LNCaP clone FGC (cell line): ENCODE measurements at places on chromosomes 12 and 14.

DNA sequence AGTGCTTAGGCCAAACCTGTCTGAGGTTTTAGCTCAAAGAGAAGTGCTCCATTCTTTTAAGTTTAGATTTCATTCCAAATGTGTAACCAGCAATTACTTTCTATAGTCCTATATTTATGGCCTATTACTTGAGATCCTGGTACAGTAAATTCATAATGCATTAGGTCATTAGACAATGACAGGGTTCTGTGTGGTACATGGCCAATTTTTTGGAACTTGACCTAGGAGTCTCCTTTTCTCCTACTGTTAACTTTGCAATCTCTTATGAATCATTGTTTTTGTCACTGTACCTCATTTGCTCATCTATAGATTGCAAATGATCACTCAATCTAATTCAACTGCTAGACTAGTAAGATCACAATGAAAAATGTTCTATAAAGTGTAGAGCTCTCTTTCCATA is 136.7 kb downstream of the PDE3A start:
- no peak for DNase-seq

GRCh38 chr14:29030121-29030520 is 263.5 kb downstream of the FOXG1 start:
- DNase-seq, result no peak

DNA sequence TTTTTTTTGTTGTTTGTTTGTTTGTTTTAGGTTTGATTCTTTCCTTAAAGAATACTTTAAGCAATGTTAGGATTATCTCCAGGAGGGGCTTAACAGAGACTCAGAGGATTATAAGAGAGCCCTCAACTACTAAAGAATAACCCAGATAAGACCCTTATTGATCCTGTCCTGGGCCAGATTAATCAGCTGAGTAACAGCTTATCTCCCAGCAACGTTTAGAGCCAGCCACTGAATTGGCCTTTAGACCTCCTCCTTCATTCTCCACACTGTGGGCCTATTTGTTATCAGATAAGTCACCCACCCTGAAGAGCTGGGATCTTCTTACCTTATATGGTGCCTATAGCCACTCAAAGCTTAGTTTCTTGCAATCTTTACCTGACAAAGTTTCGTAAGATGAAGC is 71.1 kb downstream of the FIGNL2 start:
- DNase-seq, result no peak

GRCh38 chr12:89844539-89844938 is 135.9 kb upstream of the ATP2B1 start:
- DNase-seq, result no peak

DNA sequence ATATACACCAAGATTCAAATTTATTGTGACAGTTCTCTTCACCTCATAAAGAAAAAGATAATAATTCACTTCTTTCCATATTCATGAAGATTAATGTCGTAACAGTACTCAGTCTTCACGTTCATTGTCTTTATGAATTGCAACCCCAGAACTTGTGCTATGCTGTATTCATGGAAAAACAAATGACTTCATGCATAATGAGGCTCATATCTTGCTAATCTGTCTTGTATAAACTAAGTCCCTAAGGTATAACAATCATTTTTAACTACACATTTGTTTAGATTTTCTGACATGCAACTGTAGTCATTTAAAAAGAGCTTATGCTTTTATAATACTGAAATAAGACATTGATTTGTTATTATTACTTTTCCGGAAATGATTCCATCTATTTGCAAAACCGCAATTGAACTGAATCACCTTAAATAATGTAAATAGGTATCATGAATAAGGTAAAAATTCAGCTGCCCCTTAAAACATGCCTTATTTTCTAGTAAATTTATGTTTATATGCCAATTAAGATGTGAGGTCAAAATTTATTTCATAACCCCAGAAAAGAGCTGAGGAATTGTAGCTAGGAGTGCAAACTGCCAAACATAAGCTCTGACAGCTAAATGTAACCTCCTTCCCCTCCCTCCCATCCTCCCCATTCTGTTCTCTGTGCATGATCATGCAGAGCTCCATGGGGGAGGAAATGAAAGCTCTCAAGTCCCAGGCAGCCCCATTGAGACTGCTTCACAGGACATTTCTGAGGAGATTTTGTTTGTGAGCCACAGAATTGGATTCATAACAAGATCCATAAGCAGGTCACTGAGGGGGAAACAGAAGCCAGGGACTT is 301.6 kb downstream of the ATP23 start:
- DNase-seq, result no peak

DNA sequence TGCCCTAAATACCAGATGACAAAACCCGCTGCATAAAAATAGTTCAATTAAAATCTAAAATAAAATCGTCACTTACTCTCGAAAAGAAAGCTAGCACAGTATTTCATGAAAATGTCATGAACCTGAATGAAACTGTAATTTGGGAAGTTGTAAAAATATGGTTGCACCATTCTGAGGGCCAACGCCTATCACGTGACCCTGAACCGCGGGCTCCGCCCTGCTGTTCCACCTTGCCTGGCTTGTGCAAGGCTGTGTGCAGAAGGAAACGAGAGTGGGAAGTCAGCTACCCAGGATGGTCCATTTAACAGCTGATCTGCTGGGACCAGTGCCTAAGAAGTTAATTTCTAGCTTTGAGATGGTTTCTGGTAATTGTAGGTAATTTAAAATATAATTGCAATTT is 91.7 kb upstream of the BMP4 start:
- DNase-seq, result no peak

DNA sequence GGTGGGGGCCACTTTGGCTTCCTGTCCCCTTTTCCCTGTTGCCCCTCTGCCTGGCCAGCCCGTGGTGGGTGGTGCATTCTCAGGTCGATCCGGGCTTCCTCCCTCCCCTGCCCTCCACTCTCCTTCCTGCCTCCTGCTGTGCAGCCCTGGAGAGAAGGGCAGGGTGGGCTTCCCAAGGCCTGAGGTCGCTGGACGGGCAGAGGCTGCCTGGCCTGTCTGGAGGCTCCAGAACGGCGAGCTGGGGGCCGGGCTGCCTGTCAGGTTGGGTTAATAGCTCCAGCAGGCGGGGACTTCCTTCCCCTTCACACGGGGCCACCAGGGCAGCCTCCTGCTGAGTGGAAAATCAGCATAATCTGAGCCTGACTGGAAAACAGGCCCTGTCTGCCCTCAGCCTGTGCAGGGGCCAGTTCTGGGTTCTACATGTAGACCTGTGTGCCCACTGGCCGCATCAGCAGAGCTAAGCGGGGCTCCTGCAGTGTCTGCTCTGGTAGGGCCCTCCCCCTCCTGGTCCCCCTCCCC is 11.3 kb downstream of the KIF26A start:
- no peak for DNase-seq

DNA sequence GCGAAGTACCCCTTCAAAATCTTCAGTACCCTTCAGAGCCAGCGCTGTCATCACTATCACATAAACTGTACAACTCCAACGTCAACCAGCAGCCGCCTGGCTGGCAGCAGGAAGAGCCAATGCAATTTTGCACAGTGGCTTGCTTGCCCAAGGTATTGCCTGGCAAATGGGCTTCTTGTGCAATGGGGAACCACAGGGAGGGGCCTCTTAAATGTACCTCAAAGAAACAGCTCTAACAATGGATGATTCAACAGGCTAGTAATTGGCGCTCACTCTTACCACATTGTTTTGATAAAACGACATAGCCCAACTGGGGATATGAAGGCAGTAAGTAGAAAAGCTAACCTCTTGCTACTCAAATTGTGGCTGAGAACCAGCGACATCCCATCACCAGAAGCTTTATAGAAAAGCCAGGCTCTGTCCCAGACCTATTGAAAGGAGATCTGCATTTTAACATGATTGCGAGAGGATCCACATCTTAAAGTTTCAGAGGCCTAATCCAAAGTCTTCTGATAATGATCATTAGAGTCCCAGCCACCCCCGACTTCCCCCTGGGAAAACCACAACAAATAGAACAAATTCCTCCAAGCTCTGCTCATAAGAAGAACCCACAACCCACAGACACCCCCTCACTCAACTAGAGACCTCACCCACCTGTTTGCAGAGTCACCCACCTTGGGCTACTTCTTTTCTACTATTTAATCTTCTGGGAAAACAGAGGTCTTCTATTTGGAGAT is 125.3 kb upstream of the HIF1A start:
- no peak for DNase-seq

- no peak for DNase-seq
Measured at GRCh38 chr12:122389677-122390076, 32.8 kb downstream of the CLIP1 start.

DNA sequence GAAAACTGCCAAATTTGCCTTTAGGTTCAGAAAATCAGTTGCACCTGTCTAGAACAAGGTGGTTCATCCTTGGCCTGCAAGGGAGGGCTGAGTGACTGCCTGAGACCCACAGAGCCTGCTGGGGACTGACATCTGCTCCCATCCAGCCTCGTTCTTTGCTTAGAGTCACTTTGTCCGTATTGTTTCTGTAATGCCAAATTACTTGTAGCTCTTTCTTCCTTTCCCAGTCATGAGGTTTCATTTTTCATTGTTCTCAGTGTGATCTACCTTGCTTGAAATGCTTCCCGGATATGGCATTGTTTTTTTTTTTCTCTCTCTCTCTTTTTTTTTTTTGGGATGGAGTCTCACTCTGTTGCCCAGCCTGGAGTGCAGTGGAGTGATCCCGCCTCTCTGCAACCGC is 21.3 kb downstream of the TSPAN9 start:
- DNase-seq, result no peak

DNA sequence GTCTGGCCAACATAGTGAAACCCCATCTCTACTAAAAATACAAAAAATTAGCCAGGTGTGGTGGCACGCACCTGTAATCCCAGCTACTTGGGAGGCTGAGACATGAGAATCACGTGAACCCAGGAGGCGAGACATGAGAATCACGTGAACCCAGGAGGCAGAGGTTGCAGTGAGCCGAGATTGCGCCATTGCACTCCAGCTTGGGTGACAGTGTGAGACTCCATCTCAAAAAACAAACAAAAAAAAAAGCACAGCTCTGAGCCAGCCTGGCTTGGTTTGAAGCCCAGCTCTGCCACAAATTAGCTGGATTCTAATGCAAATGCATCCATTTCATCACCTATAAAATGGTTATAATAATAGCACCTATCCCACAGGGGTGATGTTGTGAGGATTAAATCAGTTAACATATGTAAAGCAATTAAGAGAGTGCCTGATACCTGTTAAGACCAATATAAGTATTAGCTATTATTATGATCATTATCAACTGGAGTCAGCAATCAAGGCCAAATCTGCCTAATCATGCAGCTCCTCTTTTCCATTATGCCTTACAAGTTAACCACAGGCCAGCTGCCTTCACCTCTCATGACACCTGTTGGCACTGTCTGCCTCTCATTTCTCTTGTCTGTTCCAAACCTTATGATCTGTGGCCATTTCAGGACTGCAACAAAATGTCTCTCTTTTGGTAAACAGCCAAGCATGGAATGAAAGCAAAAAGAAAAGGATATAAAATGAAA is 2.1 kb downstream of the GNPTAB start:
- no peak for DNase-seq

DNA sequence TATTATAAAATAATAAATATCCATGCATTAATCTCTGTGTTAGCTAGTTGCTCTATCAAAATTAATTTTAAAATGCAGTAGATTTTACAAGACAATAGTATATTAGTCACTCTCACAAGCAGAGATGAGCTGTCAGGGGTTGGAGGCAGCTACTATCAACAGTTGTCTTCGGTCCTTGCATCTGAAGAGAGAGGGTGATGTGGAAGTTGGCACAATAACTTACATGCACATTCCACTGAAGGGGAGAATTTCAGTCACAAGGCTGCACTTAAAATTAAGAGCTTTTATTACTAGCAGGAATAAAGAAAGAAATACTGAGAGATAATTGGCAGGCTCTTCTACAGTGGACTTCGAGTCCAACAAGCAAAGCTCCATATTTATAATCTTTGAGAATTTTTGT is 166.9 kb upstream of the DCN start:
- DNase-seq, result no peak

- no peak for DNase-seq
Measured at GRCh38 chr12:47832263-47832933, 12.7 kb upstream of the HDAC7 start.

DNA sequence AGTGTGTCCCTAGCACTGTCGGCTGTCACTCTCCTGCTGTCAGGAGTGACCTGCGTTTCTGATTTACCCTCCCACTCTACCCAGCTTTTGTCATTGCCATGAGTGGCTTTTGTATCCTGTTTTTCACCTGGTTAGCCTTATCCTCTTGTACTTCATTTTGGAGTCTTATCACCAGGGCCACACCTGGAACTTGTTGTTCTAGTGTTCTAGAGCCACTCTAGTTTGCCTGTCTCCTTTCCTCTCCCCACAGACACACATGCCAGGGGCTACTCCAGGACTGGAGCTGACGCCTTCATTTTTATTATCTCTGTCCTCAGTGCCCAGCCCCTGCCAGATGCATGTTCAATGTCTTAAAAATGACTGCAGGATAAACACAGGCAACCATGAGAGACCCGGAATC is 34.2 kb downstream of the ZC3H14 start:
- DNase-seq, result no peak

- DNase-seq, result no peak
Measured at GRCh38 chr12:116982791-116983411, 72.2 kb downstream of the FBXW8 start.

DNA sequence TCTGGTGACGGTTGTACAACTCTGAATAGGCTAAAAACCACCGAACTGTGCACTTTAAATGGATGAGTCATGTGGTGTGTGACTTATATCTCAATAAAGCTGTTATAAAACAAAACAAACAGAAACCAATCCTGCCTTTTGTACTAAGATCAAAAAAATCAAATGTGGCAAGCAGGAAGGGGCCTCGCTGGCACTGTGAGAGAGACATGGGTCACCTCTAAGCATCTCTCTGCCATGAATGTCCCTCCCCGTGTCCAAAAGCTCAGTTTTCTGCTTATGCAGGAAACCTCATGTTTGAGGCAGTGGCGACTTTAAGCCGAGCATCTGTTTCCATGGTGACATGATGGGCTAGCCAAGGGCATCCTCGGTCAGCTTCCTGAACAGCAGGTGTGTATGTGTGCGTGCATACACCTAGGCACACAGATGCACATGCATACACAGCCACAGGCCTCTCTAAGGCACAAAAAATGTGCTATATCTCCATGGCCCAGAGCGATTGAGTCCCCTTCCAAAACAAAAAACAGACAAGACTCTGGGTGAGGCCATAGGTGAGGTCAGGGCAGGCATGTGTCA is 44.4 kb downstream of the ARL6IP4 start:
- no peak for DNase-seq

GRCh38 chr12:127101076-127101475 is 1165.9 kb upstream of the TMEM132C start:
- DNase-seq, result no peak
